ENCODE measurements at places on chromosomes 2 and 18. TPM values are rescaled to one million over a fixed set of nuclear protein-coding genes. Genes with fewer than 3 reads are reported as not detected.

PTPN2 gene
- 54.5 TPM for total RNA-seq

HADHB gene
- total RNA-seq: 52.3 TPM

NT5C1B gene
- total RNA-seq: not detected

TBR1 gene
- total RNA-seq: not detected

RAB17 gene
- total RNA-seq: 83.8 TPM

DNA sequence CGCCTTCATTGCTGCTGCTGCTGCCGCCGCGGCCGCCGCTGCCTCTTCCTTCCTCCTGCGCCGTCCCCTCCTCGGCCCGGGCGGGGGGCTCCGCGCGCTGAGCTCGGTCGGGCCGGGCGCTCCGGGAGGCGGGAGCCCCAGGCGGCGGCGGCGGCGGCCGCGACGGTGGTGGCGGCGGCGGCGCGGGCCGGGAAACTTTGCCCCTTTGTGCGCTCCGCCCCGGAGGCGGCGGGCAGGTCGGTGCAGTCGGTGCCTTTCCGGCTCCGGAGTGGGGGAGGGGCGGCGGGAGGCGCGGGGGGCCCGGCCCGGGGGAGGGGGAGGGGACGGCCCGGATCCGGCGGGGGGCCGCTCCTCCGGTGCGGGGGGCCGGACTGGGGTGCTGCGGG lies 205 bp downstream of the TET3 start:
- H3K36me3 ChIP-seq: no peaks in the 10 kb centered on the region
- H3K27me3 ChIP-seq: peaks cover 39% of the 10 kb centered on the region
- peak overlapping the region; percentile 48 for H3K4me3 ChIP-seq
- DNase-seq: no peak

GRCh38 chr2:219181531-219181930 lies 3.5 kb downstream of the RETREG2 start:
- no peaks in the 10 kb centered on the region for H3K27me3 ChIP-seq
- H3K4me1 ChIP-seq: peaks cover 4% of the 10 kb centered on the region
- no peak overlapping the region for H3K4me3 ChIP-seq
- DNase-seq: no peak
